Activated T-helper 1 cell treated with Interleukin-2 at 50 U/mL for 16 hours (primary cell): ENCODE measurements at places on chromosomes 12 and 14.

- DNase-seq: no peak
These were observed 23.4 kb downstream of the RNF10 start for GRCh38 chr12:120557589-120557988.

GRCh38 chr12:122059203-122059960, 19.2 kb upstream of the MLXIP start:
- DNase-seq: no peak

DNA sequence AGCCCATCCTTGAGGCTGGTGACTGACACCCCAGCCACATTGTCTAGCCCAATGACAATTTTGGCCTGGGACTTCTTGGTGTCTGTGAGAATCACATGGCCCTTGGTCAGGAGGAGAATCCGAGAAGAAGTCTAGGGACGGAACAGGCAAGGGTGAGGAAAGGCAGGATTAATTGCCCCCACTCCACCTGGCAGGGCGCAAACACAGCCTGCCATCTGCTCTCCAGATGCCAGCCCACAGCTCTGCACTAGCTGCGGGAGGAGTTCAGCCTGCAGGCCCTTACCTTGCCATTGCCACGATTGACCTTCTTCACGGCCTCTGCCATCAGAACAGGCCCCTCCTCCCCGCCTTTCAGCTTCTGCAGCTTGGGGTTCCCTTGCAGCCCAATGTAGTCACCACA, 13.1 kb upstream of the TAC3 start:
- DNase-seq: no peak

- DNase-seq: no peak
These were observed 41.0 kb upstream of the FOXJ2 start for GRCh38 chr12:7991535-7991934.

DNA sequence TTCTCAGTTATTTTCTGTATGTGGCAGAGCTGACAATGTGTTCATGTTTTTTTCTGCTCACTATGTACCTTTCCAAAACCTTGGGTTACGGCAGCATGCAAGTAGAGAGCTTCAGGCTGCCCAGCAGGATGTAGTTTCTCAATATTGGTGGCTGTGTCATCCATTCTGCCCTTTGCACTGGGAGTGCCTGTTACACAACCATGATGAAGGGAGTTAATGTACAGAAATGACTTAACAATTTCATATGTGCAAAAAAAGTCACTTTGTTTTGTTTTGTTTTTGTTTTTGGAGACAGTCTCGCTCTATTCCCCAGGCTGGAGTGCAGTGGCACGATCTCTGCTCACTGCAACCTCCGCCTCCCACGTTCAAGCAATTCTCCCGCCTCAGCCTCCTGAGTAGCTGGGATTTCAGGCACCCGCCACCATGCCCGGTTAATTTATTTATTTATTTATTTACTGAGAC, 6.1 kb upstream of the CNIH1 start:
- no peak for DNase-seq

DNA sequence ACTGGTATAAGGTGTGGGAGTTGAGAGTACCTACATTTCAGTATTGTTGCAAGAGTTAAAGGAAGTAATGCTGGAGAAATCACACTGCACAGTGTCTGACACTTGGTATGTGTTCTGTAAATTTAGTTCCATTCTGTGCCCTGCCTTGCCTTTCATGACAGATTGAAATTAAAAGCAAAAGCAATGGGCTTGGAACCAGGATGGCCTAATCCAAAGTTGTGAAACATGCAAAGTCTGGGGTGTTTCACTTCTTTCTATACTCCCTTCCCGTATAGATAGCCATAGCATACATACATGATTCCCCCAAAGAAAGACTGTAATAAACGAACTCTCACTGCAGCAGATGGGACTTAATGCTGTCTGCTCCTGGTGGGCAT, 281.1 kb downstream of the NRXN3 start:
- DNase-seq: no peak

DNA sequence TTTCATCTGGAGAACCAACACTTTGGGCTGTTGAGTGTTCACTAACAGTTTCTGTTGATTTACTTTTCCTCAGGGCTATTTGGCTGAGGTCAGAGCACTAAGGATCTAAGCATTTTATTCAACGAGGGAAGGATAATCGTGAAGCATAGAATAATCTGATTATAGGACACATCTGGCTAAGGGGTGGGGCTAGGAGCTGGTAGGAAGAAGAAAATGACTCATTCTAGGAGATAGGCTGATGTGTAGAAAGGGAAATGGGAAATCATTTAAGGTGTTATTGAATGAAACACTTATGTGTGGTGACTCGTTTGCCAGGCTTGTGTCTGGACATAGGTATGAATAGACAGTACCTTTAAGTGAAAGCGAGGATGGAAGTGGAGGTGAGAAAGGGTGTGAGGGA, 167.2 kb downstream of the ETNK1 start:
- DNase-seq: no peak

DNA sequence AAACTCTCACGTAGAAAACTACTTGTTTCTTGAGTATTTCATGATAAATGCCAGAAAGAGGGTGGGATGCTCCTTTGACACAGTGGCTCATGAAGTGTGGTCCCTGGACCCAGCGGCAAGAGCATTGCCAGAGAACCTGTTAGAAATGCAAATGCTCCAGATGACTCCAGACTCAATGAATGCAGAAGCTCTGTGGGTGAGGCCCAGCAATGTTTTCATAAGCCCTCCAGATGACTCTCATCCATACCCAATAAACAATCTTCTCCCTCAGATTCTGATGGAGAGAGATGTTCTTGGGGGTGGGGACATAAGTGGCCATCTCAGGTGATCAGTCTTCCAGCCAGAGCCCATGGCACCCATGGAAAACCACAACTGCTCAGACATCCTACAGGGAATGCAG, 88.9 kb downstream of the SMOC1 start:
- no peak for DNase-seq

DNA sequence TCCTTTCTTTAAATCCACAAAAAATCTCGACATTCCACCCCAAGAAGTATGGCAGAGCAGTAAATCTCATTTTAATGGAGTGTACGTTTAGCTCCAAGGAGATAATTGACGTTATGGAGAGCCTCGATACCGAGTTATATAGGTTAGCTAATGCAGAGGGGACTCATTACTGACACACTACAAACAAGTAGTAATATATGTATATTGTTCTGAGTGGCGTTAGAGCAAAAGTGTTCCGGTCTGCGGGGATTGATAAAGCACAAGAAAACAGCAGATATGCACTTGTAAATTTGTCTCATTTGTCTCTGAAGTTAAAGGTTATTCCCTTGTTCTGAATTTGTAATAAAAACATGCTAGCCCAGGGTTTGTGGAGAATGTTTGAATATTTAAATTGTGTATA, 84.1 kb downstream of the BCL11B start:
- no peak for DNase-seq

DNA sequence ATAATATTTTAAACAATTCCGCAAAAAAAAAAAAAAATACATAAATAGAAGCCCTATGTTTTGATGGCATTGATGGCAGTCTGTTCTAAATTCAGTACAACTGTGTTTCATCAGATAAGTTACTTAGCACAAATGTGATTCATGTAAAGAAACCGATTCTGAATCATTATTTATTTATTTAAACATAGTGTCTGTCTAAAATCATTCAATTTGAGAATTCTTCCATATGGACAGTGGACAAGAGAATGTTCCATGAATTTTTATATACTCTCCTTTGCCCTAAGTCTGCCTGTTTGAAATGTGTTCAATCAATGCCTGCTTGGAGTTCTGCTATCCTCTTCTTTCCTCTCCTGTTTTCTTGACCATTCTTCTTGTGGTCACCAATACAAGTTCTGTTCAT, 126.5 kb downstream of the PDE3A start:
- DNase-seq: no peak

- DNase-seq: no peak
These were observed 43.6 kb upstream of the LHX5 start for GRCh38 chr12:113515082-113515856.

DNA sequence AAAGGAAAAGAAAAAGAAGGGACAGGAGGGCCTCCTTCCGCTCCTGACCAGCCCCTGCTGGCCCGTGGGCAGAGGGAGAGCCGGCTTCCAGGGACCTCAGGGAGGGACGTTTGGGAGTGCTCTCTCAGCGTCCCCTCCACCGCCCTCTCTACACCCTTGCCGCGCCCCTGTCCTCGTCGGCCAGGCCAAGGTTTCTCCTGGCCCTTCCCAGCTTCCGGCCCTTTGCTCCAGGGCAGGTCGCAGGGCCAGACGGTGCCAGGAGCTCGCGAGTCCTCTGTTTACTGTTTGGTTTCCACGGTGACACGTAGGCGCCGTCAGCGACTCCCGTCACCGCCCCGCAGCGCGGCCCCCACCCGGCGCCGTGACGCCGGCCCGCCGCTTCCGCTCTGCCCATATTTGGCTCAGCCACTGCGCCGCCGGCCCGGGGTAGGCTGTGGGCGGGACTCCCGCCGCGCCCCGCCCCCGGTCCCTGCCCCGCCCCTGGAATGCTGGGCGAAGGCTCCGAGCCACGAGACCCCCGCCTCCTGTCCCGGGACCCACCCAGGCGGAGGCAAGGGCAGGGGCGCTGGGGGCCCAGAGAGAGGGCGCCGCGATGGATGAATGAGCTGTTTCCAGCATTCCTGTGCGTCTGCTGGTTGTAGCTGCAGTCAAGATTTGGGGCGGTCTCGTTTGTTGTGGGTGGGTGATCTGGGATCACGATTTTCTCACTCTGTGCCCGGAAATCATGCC, 15.5 kb downstream of the FOS start:
- DNase-seq: peak; percentile 91

- no peak for DNase-seq
These were observed 198.4 kb upstream of the ATXN7L3B start for GRCh38 chr12:74339211-74339610.
